ENCODE measurements at places on chromosomes 6 and 20. TPM values are rescaled to one million over a fixed set of nuclear protein-coding genes. Genes with fewer than 3 reads are reported as not detected.

SDHAF4 gene
- polyA plus RNA-seq: 2.4 TPM

LY6G5C gene
- polyA plus RNA-seq: 3.8 TPM

CLPSL1 gene
- polyA plus RNA-seq: not detected

PHACTR2 gene
- 11.2 TPM for polyA plus RNA-seq

CFAP61 gene
- not detected for polyA plus RNA-seq

DNA sequence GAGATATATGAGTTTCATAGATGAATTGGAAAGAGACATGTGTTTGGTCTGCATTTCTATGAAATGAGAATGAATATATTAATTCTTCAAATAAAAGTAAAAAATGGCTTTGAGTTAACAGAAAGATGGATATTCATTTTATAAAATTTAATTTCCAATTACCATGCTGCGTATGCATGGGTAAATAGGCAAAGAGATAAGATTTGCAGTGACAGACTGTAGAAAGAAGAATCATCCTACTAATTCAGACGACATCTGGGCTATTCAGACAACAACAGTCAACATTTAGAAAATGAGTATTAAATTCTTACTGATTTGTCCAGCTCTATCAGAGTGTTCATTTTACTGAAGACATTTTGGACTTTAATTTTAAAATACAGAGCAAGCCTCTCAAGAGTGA, 602.2 kb upstream of the NRSN1 start:
- H3K36me3 ChIP-seq: no peaks in the 10 kb centered on the region
- no peaks in the 10 kb centered on the region for H3K27me3 ChIP-seq
- H3K4me1 ChIP-seq: no peaks in the 10 kb centered on the region
- no peak overlapping the region for H3K4me3 ChIP-seq
- no peak for DNase-seq

- H3K4me3 ChIP-seq: no peak overlapping the region
- no peak overlapping the region for H3K27ac ChIP-seq
- H3K36me3 ChIP-seq: no peaks in the 10 kb centered on the region
- H3K4me1 ChIP-seq: no peaks in the 10 kb centered on the region
- DNase-seq: no peak
Measured at GRCh38 chr20:22526512-22527012, 57.8 kb downstream of the FOXA2 start.

DNA sequence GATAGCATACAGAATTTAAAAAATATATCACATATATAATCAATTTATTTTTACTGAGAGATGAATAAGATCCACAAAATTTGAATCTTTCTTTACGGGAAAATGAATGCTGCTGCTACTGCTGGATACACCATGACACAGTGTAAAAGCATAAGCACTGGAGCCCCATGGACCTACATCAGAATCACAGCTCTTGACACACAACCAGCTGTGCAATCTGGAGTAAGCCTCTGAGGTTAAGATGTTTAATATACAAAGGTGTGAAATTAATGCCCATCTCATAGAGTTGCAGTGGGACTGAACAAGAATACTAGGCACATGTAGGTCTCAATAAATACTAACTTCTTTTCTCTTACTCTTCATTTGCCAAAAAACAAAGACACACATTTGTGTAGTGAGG, 48.1 kb downstream of the MAN1A1 start:
- H3K4me3 ChIP-seq: no peak overlapping the region
- H3K27me3 ChIP-seq: no peaks in the 10 kb centered on the region
- H3K4me1 ChIP-seq: no peaks in the 10 kb centered on the region
- H3K36me3 ChIP-seq: peaks cover 6% of the 10 kb centered on the region
- no peak overlapping the region for H3K27ac ChIP-seq

GRCh38 chr6:107244082-107244741, 128.9 kb upstream of the BEND3 start:
- H3K27me3 ChIP-seq: no peaks in the 10 kb centered on the region
- H3K27ac ChIP-seq: no peak overlapping the region
- no peaks in the 10 kb centered on the region for H3K4me1 ChIP-seq
- H3K36me3 ChIP-seq: no peaks in the 10 kb centered on the region
- H3K4me3 ChIP-seq: no peak overlapping the region
- DNase-seq: no peak

GRCh38 chr6:137764464-137764863, 102.6 kb upstream of the TNFAIP3 start:
- H3K4me1 ChIP-seq: peaks cover 29% of the 10 kb centered on the region
- H3K4me3 ChIP-seq: no peak overlapping the region
- no peaks in the 10 kb centered on the region for H3K27me3 ChIP-seq
- no peak overlapping the region for H3K27ac ChIP-seq
- DNase-seq: no peak
- no peaks in the 10 kb centered on the region for H3K36me3 ChIP-seq

- peaks cover 56% of the 10 kb centered on the region for H3K4me1 ChIP-seq
- peak; percentile 98 for DNase-seq
- no peaks in the 10 kb centered on the region for H3K27me3 ChIP-seq
- peak overlapping the region; percentile 94 for H3K27ac ChIP-seq
- H3K4me3 ChIP-seq: no peak overlapping the region
Measured at GRCh38 chr6:159061805-159062563, 17.2 kb upstream of the TAGAP start.

DNA sequence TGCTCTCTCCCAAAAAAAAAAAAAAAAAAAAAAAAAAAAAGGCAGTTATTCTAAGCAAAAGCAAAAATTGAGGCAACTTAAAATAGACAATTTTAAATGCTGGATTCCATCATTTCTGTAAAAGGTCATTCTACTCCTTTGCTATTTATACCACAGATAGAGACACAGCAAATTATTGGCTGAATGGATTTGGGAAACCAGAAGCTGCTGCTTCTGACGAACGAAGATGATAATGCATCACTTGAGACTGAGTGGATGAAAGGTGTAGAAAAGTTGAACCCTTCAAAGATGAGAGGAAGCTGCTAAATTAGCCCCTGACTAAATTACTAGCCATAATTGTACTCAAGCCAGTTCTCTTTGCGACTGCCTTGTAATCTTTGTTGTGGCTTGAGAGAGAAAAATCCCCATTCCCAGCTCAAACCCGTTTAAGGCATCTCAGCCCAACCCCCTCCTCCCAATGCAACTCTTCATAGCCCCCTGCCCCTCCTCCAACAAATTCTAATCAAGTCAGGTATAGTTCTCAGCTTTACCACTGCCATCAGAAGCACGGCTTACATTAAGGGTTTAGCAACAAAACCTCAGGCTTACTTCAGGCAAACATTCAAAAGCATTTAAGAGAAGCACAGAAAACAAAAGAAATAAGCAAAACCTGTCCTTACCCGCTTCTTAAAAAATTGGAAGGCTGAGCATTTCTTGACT, 1.0 kb downstream of the SGK1 start:
- H3K27me3 ChIP-seq: peaks cover 32% of the 10 kb centered on the region
- no peak for DNase-seq
- peak overlapping the region; percentile 78 for H3K4me3 ChIP-seq
- H3K36me3 ChIP-seq: no peaks in the 10 kb centered on the region
- H3K4me1 ChIP-seq: peaks cover 8% of the 10 kb centered on the region

- no peak for DNase-seq
- no peaks in the 10 kb centered on the region for H3K36me3 ChIP-seq
Measured at GRCh38 chr20:16599257-16599656, 26.0 kb upstream of the KIF16B start.
